ENCODE measurements at places on chromosomes 12 and 14. TPM values are rescaled to one million over a fixed set of nuclear protein-coding genes. Genes with fewer than 3 reads are reported as not detected.

The KRT83 gene
- total RNA-seq: not detected

The GALNT16 gene
- not detected for total RNA-seq

The TDG gene
- total RNA-seq: 37.5 TPM

The B4GALNT3 gene
- 3.4 TPM for total RNA-seq

The A2M gene
- total RNA-seq: not detected

The HCAR1 gene
- total RNA-seq: 0.18 TPM

DNA sequence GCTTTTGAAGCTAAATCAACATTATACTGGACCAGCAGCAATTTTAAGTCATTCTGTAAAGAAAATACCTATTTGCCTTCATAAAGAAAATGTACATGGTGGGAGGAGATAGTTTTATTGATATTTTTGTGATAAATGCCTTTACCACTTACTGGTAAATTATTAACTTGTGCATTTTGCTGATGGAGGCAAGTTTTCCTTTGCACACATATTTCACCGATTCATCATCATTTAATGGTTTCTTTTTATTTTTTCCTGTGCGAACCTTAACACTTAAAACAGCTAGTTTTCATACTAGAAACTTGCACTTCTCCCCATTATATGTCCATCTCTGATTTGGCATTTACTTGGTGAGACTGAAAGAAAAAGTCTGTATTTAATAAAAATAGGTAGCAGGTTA lies 239.3 kb downstream of the TRHDE start:
- H3K4me3 ChIP-seq: no peak overlapping the region
- DNase-seq: no peak
- no peak overlapping the region for H3K27ac ChIP-seq
- H3K36me3 ChIP-seq: no peaks in the 10 kb centered on the region
- H3K27me3 ChIP-seq: no peaks in the 10 kb centered on the region
- H3K4me1 ChIP-seq: no peaks in the 10 kb centered on the region

- no peak overlapping the region for H3K4me3 ChIP-seq
- no peaks in the 10 kb centered on the region for H3K4me1 ChIP-seq
- peaks cover 41% of the 10 kb centered on the region for H3K36me3 ChIP-seq
Observed at GRCh38 chr12:131795690-131796410, 32.3 kb upstream of the MMP17 start.

GRCh38 chr14:72120315-72120714 lies 188.1 kb downstream of the RGS6 start:
- no peak overlapping the region for H3K27ac ChIP-seq
- no peaks in the 10 kb centered on the region for H3K36me3 ChIP-seq
- no peak overlapping the region for H3K4me3 ChIP-seq
- DNase-seq: no peak

- no peaks in the 10 kb centered on the region for H3K36me3 ChIP-seq
- no peaks in the 10 kb centered on the region for H3K27me3 ChIP-seq
- no peak for DNase-seq
- H3K4me1 ChIP-seq: no peaks in the 10 kb centered on the region
Observed at GRCh38 chr14:101504096-101504948, 57.0 kb upstream of the DIO3 start.

GRCh38 chr12:54390668-54391551 lies 6.4 kb upstream of the ZNF385A start:
- H3K4me3 ChIP-seq: peak overlapping the region; percentile 58
- DNase-seq: peak; percentile 84
- H3K27me3 ChIP-seq: no peaks in the 10 kb centered on the region

DNA sequence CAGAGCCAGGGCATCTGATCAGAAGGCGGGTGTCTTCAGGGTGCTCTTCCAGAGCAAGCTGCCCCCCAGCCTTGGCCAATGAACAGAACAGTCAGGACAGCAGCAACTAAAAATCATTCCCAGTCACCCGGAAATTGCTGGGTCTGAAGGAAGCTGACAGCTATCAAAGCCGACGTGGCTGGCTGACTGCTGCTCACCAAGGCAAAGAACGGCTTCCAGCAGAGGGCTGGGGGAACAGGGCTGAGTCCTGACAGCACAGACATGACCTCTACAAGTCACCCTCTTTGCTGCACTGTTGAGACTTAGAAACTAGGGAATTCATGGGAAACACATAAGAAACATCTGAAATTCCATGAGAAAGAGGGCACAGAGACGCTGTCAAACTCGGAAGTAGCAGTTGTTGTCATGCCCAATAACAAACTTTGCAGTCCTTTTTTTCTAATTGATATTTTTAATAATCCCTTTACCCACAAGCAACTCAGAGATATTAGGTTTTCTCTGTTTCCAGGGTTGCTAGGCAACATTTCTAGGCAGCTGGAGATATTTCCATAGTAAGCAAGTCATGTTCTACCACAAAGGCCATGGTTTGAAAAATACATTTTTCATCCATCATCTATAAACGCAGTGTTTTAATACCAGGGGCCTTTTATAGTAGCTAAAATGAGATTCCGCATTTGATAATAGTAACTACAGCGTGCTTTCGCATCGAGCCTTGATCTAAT lies 365.2 kb downstream of the SEC23A start:
- no peaks in the 10 kb centered on the region for H3K4me1 ChIP-seq
- no peak overlapping the region for H3K4me3 ChIP-seq

DNA sequence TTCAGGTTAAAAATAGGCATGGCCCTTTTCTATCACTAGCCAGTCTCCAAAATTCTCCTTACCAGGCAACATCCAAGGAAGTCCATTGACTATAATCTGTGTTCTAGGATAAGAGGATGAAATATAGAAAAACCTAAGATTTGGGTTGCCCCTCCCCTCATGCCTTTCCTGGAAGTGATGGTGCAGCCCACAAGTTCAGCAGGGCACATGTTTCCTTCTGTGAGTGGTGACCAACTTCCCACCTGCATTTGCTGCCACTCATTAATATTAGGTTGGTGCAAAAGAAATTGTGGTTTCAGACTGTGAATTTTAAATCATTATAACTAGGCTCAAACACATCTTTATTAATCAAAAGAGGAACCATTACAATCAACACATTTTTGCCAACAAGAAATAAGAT lies 250.5 kb upstream of the FKBP4 start:
- no peak for DNase-seq
- peaks cover 3% of the 10 kb centered on the region for H3K4me1 ChIP-seq
- no peak overlapping the region for H3K27ac ChIP-seq
- no peaks in the 10 kb centered on the region for H3K36me3 ChIP-seq

DNA sequence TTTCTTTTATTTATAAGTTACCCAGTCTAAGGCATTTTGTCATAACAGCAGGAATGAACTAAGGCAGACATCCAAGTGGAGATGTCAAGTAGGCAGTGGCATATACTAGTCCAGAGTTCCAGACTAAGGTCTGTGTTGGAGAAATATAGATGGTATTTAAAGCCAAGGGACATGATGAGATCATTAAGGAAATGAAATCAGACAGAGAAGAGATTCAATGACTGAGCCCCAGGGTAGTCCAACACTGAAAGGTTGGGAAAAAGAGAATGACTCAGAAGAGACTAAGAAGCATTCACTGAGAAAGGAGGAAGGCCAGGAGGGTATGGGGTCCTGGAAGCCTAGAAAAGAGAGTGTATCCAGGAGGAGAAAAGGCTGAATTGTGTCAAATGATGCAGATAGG lies 442.2 kb upstream of the CCDC196 start:
- H3K4me1 ChIP-seq: no peaks in the 10 kb centered on the region
- no peak overlapping the region for H3K27ac ChIP-seq
- no peaks in the 10 kb centered on the region for H3K27me3 ChIP-seq
- no peak for DNase-seq

- H3K27me3 ChIP-seq: peaks cover 30% of the 10 kb centered on the region
- no peak overlapping the region for H3K4me3 ChIP-seq
- no peaks in the 10 kb centered on the region for H3K36me3 ChIP-seq
Observed at GRCh38 chr14:51328772-51329353, 88.8 kb downstream of the TMX1 start.

DNA sequence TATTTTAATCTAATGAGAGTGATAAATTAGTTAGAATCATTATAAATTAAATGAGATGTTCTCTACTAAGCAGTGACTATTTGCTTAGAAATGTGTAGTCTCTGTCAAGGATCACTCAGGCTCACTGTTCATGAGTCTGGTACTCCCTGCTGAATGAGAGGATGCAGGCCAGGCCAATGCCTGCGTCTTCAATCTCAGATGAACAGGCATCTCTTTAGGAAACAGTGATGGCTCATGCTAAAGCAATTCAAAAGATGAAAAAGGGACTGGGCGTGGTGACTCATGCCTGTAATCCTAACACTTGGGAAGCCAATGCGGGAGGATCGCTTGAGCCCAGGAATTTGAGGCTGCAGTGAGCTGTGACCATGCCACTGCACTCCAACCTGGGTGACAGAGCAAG lies 106.8 kb downstream of the ZFC3H1 start:
- no peak overlapping the region for H3K27ac ChIP-seq
- no peaks in the 10 kb centered on the region for H3K36me3 ChIP-seq
- DNase-seq: no peak
- H3K4me1 ChIP-seq: no peaks in the 10 kb centered on the region
- H3K27me3 ChIP-seq: no peaks in the 10 kb centered on the region

DNA sequence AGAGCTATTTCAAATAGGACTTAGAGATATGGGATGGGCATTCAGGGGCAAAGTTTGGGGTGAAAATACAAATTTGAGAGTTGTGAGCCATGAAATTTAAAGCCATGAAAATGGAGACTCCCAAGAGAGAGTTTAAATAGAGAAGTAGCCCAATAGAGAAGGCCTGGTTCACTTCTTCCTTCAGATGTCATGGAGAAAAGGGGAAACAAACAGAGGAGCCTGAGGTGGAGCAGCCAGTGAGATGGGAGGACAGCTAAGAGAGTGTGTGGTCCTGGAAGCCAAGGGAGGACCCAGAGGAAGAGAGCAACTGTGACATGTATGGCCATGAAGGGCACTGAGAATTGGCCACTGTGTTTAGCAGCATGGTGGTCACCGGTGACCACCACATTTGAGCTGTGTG lies 12.3 kb upstream of the DYNLL1 start:
- DNase-seq: no peak
- peaks cover 2% of the 10 kb centered on the region for H3K36me3 ChIP-seq
- H3K4me3 ChIP-seq: no peak overlapping the region
- H3K27me3 ChIP-seq: no peaks in the 10 kb centered on the region
- peaks cover 9% of the 10 kb centered on the region for H3K4me1 ChIP-seq
- H3K27ac ChIP-seq: no peak overlapping the region

DNA sequence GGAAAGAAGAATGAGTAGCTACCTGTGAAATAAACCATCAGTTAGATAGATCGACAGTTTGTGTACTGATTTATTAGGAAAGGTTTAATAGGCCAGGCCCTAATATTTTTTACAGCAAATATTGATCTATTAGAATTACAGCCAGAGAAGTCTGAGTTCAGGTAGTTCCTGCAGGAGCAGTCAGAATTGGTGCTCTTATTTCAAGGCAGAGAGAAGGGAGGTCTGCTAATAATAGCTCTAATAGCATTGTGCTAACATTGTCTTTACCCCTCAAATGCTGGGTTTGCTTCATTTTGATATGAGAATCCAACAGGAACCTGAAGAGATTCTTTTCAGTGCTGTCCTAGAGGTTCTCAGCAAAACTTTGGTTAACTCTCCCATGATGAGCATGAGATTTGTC lies 343.8 kb upstream of the NAV3 start:
- no peak for DNase-seq
- H3K27ac ChIP-seq: no peak overlapping the region
- H3K27me3 ChIP-seq: no peaks in the 10 kb centered on the region
- H3K4me1 ChIP-seq: no peaks in the 10 kb centered on the region
- no peaks in the 10 kb centered on the region for H3K36me3 ChIP-seq

DNA sequence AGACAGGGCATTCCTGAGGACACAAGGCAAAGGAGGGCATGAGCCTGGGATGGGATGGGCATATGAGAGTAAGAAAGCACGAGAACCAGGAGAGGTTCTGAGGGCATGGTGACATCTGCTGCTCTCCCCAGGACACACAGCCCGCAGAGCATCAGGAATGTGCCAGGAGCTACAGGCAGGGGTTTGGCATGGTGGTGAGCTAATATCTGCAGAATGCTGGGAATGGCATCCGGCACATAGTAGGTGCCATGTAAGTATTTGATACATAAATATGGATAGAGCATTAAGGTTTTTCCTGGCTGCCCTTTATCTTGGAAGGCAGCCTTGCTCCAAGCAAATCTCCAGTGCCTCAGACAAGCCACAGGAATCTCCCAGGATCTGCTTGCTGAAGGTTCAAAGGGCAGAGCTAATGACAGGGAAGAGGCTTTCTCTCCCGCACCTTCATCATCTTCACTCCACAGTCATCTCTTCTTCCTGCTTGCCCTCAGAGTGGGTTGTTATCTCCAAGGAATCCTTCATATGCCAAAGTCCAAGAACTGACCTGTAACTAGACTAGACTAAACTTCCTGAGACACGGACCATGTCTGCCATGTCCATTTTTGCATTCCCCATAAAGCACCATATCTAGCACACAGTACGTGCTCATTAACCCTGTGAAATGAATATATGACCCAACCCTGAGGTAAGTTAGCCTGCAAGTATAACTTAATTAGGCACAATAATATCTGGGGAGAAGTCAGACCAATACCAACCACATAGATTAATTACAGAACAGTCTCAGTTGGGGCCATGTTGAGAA lies 62.0 kb upstream of the SCN8A start:
- no peaks in the 10 kb centered on the region for H3K36me3 ChIP-seq
- no peaks in the 10 kb centered on the region for H3K4me1 ChIP-seq
- no peak for DNase-seq
- no peak overlapping the region for H3K4me3 ChIP-seq
- no peak overlapping the region for H3K27ac ChIP-seq
- no peaks in the 10 kb centered on the region for H3K27me3 ChIP-seq

DNA sequence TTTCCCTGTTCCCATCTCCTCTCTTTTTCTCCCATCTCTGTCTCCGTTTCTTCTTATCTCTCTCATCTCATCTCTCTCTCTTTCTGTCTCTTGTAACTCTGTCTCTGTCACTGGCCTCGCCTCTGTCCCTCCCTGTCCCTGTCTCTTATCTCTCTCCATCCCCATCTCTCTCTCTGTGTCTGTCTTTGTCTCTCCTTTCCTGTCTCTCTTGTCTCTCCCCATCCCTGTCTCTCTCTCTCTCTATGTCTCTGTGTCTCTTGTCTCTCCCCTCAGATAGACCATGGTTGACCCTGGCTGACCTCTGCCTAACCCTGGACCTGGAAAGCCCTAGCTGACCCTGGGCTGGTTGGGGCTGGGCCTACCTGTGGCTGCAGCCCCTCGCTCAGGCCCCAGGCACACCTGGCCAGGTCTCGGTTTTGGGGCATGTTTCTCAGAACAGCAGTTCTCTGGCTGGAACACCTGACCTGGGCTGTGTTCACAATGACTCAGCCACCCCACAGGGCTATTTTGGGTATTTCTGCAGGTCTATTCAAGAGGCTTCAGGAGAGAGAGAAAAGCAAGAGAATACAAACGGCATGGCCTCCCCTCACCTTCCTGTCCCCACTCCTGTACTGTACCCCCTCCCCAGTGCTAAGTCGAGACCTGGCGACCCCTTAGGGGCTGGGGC lies 174.4 kb downstream of the TMEM121 start:
- no peaks in the 10 kb centered on the region for H3K36me3 ChIP-seq
- peak overlapping the region; percentile 21 for H3K27ac ChIP-seq
- peaks cover 9% of the 10 kb centered on the region for H3K4me1 ChIP-seq
- H3K4me3 ChIP-seq: no peak overlapping the region
- DNase-seq: peak; percentile 46
- H3K27me3 ChIP-seq: no peaks in the 10 kb centered on the region

Measured in activated CD8-positive, alpha-beta T cell treated with anti-CD3 and anti-CD28 coated beads for 36 hours (primary cell).